ENCODE measurements at places on chromosomes 6 and 20.
A peak's percentile ranks its signal among the peaks of the same experiment; 100 is the strongest.

- no peak for DNase-seq
Observed at GRCh38 chr6:108169464-108170331, 3.9 kb downstream of the NR2E1 start.

- no peak for DNase-seq
Observed at GRCh38 chr6:81822568-81822967, 70.1 kb upstream of the TENT5A start.

DNA sequence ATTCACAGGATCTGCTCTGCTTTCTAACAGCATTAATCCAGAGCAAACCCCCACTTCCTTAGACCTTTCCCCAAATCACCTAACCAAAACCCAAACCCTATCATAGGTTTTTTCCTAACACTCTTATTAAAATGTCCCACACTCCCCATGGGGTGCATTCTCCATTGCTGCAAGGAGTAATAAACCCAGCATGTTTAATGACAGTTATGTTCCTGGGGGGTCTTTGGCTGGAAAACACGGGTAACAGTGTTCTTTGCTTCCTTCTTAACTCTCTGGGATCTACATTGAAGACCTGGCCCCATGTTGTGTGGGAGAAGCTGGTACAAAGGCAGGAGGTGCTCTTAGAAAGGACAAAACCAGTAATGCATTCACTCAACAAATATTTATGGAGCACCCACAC, 16.1 kb downstream of the TRIM31 start:
- no peak for DNase-seq

- no peak for DNase-seq
Observed at GRCh38 chr6:287489-287860, 4.8 kb upstream of the DUSP22 start.

DNA sequence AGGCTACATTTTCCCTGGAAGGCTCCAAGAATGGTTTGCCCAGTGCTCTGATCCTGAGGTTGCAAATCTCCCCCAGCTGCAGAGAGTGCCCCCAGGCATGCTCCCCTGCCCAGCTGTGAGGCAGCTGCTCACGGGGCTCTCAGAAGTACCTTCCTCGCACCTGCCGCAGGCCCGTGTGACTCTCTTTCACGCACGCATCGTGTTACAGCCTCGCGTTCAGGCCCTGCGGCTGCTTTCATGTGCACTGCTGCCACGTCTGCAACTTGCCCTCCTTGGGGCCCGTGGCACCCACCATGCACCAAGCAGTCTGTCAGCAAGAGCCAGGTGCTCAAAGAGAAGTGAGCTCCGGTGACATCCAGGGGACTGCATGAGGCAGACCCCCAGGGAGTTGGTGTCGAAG, 28.6 kb upstream of the SPO11 start:
- DNase-seq: no peak

DNA sequence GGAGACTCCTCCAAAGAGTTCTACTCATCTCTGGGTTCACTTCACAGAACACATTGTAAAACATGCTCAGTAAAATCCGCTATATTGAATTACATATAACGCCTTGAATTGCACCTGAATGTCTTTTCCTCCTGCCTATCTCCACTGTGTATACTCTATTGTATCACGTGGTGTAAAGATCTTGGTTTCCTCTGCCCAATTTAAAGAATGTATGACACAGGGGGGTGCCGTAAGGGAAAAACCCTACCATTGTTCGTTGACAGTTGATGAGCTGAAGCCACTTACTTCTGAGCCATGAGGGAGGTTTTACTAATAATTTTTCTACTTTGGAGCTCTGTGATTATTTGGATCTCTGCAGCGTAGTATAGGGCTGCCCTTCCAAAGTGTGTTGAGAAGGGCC, 6.0 kb downstream of the ASF1A start:
- no peak for DNase-seq

- DNase-seq: no peak
Observed at GRCh38 chr20:34907616-34908469, 31.4 kb downstream of the ACSS2 start.

- DNase-seq: no peak
Observed at GRCh38 chr6:146581968-146582367, 16.8 kb upstream of the ADGB start.

GRCh38 chr6:108606250-108606690, 45.6 kb downstream of the FOXO3 start:
- DNase-seq: no peak

DNA sequence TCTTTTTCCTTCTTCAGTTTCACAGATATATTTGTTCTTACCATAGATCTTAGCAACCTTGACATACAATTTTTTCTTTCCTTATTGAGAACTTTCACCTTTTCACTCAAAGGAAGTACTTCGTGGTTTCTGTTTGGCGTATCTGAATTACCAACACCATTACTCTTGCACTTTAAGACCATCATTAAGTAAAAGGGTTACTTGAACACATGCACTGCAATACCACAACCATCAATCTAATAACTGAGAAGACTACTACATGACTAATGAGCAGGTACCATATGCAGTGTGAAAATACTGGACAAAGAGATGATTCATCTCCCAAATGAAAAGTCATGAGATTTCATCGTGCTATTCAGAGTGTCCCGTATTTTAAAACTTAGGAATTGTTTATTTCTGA, 21.7 kb upstream of the SENP6 start:
- DNase-seq: no peak

- DNase-seq: no peak
Observed at GRCh38 chr6:167849846-167850459, 23.2 kb downstream of the AFDN start.

DNA sequence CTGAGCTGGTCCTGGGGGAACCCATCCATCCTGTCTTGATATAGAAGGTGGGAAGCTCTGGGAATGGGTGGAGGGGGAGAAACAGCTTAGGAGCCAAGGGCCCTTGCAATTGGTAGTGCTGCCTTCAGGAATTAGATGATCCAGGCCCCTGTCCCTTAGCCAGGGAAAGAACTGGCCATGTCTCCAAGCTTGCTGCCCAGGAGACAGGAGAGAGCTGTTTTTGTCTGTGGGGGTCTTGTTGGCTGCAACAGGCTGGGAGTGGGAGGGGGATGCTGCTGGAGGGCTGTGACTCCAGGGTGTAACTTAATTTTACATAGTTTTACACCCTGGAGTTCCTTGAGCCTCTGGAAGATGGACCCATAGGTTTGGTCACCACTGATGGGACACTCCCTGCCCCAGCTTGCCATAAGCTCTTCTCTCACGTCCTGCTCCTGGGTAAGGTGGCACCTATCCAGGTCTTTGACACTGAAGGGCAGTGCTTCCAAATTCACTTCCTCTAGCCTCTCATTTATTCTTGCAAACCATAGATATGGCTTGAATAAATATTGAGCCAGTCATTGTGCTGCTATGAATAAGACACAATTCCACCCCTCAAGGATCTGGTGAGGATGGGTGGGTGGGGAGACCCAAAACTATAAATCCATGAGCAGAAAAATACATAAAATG, 16.8 kb downstream of the VEGFA start:
- no peak for DNase-seq

- no peak for DNase-seq
Observed at GRCh38 chr6:40543146-40543545, 44.0 kb downstream of the LRFN2 start.

- DNase-seq: no peak
Observed at GRCh38 chr6:17998003-17998402, 10.6 kb upstream of the KIF13A start.

DNA sequence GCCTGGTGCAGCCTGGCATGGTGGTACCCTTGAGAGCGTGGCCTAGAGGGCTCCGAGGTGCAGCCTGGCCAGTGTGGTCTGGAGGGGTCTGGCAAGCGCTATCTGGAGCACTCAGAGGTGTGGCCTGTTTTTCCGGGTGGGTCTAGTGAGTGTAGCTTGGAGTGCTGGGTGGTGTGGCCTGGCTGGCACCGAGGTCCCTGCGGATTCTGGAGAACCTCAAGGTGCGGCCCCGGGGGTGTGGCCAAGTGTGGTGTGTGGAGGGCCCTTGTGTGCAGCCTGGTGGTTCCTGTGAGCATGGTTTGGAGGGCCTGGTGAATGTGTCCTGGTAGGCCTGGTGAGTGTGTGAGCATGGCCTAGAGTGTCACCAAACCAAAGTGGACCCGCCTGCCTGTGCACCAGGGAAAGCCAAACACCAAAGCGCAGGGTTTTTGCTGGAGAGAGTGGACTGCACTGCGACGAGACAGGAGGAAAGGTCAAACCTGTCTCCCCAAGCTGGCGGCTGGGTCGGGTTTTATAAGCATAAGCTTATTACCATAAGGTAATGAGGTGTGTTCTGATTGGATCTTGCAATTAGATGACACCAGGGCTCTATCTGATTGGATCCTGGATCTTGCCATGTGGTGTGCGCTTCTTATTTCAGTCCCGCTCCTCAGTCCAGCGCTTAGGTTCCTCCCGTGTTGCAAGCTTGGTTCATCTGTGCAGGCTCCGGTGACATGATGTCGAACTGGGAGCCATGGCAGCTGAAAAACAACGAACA, 35.7 kb downstream of the IGF2R start:
- no peak for DNase-seq

GRCh38 chr6:42782689-42783176, 881 bp downstream of the BICRAL start:
- peak; percentile 62 for DNase-seq

DNA sequence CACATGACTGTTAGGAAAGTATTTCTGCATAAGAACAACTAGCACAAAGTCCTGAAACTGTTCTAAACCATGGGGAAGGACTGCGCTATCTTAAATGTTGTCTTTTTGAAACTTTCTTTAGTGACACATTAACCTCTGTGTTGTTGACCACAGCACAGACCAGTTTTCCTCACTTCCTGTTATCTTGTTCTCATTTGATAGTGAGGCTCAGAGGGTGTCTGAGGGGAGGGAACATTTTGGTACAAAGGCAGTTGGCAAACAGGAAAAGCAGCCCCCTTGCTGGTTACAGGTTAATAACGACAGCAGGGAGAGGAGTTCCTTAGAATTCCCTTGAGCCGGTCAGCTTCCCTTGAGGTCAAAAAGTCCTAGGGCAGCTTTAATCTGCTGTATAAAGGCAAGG, 143.5 kb upstream of the BMP2 start:
- no peak for DNase-seq

DNA sequence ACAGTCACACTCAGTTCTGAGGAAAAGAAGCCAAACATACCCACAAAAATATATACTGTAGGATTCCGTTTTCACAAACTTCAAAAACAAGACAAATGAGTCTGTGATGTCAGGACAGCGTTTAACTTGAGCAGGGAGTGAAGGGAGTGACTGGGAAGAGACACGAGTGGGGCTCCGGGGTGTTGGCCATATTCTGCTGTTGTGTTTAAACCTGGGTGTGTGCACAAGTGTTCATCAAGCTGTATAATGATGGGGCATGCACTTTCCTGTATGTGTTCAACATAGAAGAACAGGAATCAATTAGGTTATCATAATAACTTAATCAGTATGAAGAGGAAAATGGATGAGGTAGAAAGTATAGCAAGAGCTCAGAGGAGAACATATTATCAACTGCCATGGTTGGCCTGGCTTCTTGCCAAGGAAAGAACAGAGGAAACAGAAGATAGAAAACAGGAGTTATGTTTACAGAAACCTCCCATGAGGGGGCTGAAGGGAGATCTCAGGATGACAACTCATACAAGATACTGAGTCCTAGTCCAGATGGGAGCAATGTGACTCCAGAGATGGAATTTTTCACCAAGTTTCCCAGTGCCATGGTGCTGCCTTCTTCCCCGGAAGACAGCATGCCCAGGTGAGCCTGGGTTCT, 15.1 kb upstream of the AFDN start:
- no peak for DNase-seq

DNA sequence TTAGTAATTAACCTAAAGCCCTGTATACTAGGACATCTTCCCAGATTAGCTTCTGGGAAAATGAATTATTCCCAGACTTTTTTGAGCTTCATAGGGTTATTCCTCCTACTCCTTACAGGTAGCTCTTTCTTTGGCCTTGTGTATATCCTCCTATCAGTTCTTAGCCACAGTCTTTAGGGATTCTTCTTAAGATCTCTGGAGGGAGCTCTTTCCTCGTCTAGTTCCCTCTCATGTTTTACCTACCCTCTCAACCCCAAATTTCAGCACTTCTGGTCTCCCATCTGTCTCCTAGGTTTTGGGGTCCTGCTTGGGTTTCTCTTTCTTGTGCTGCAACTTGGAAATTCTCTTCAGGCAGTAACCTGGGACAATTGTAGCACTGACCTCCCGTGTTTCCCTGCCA, 46.4 kb upstream of the SLC35B3 start:
- DNase-seq: no peak
